ENCODE measurements at places on chromosomes 7 and 10. TPM values are rescaled to one million over a fixed set of nuclear protein-coding genes. Genes with fewer than 3 reads are reported as not detected.

PLXDC2 gene
- polyA plus RNA-seq = 0.07 TPM

HECW1 gene
- polyA plus RNA-seq = 12.5 TPM

MCU gene
- polyA plus RNA-seq = 42.2 TPM

TMEM196 gene
- not detected for polyA plus RNA-seq

ZNF503 gene
- 9.5 TPM for polyA plus RNA-seq

SPDYE5 gene
- not detected for polyA plus RNA-seq

ELMO1 gene
- polyA plus RNA-seq = 2.3 TPM

GRCh38 chr10:11345224-11346054 lies 266.0 kb downstream of the USP6NL start:
- peak; percentile 60 for DNase-seq

GRCh38 chr7:31811650-31812461 lies 124.8 kb downstream of the PPP1R17 start:
- DNase-seq = no peak

- DNase-seq = no peak
These were observed 4.4 kb upstream of the IRF5 start for GRCh38 chr7:128933180-128933891.

DNA sequence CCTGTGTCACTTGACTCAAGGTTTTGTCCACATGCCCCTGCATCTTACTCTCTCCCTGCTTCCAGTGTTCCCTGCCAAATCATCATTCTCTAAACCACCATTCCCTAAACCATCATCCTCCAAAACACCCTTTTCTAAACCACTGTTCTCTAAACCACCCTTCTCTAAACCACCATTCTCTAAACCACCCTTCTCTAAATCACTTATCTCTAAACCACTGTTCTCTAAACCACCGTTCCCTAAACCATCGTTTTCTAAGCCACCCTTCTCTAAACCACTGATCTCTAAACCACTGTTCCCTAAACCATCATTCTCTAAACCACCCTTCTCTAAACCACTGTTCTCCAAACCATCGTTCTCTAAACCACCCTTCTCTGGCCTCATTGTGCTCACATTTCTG lies 142.1 kb downstream of the CXCL12 start:
- no peak for DNase-seq

- no peak for DNase-seq
These were observed 29.5 kb upstream of the LRRC17 start for GRCh38 chr7:102883098-102883860.

DNA sequence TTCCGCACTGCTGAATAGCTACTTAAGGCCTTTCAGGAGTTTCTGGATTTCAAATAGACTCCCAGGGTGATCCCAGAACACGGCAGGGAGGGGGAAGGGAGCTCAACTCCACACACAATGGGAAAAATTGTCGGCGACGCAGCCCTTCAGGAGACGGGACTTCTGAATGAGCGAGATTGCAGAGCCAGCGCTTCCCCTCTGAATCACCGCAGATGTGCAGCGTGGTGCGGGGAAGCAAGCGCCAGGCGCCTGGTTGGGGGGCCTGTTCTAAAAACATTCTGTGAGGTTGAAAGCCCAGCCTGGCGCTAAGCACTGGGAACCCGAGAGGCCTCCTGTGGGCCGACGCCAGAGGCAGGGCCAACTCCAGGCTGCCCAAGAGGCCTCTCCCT lies 163.3 kb downstream of the MAD1L1 start:
- no peak for DNase-seq

DNA sequence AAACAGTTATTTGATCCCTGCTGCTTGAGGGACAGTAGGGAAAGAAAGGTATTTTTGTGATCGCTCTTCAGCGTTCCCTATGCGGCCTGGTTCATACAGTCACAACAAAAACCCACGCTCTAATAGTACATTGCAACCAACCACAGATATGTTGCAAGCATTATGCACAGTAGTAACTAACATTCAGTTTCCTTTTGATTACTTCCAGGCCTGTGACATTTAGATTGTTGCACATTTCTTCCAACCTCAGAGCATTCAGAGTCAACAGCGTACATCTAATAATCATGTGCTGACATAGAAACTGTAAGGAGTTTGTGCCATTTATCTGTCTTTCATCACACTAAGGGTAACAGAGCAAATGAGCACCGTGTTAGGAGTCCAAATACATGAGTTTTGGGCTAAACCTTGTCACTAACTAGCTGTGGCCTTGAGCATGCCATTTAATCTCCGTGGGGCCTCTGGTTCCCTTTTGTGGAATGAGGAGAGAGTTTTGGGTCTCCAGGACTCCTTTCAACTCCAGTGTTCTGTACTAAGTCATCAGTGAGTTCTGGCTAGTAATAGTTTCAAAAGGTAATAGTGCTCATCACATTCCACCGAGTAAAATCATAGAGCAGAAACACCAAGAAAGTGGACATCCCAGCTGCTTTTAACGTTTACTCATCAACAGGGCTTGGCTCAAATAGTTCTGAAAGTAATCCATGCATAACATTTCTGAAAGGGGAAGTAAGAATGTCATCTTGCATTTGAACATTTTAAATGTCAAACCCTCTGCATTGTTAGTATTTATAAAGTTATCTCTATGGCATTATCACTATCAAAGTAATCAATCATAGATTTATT lies 99.0 kb upstream of the FZD1 start:
- DNase-seq = no peak

DNA sequence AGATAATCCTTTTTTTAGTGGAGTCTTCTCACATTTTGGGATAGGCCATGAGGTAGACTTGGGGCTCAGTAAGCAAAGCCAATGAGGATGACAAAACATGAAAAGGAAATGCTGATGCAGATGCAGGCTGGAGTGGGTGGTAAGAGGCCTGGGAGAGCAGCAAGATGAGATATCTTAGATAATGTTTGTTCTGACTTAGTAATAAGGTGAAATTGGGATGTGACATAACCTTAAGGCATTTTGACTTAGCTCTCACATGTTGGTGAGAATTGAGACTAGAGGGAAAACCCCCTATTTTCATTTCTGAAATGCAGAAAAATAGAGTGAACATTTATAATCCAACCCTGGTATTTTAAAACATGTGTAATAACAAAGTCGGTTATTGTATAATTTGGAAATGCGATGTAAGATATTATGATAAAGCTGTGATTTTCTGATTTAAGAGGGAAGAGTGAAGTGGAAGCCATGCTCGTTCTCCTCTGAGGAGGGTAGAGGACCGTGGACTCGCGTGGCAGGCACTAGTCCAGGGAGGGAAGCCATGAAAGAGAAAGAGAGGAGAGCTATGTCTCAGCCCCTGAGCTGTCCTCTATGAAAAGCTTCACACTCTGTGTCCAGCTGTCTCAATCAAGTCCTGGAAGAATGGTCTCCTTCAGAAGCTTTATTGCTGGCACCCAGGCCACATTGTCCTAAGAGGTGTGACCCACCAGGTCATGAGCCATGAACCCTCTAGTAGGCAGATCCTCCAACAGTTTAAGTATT lies 57.3 kb downstream of the ST7 start:
- DNase-seq = no peak

- no peak for DNase-seq
These were observed 7.3 kb downstream of the PITX3 start for GRCh38 chr10:102233997-102234396.

DNA sequence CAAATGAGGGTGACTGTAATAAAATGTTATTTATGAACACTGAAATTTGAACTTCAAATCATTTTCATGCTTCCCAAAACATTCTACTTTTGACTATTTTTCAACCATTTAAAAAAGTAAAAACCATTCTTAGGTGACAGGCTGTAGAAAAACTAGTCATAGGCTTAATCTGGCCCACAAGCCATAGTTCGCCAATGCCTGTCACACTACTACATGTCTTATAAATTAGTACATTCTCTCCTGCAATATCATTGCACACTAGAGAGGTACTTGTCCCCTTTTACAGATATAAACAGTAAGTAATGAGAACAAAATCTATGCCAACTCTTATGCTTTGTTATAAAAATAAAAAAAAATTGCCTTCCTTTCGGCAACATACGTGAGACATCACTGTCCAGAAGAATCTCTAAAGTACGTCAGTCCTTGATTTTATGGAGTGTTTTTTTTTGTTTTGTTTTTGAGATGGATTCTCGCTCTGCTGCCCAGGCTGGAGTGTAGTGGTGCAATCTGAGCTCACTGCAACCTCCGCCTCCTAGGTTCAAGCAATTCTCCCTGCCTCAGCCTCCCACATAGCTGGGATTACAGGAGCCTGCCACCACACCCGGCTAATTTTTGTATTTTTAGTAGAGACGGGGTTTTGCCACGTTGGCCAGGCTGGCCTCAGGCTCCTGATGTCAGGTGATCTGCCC lies 23.2 kb downstream of the UPF2 start:
- no peak for DNase-seq

GRCh38 chr10:78870458-78870857 lies 198.3 kb upstream of the ZMIZ1 start:
- no peak for DNase-seq

GRCh38 chr10:5774987-5775620 lies 38.1 kb downstream of the GDI2 start:
- DNase-seq = no peak

DNA sequence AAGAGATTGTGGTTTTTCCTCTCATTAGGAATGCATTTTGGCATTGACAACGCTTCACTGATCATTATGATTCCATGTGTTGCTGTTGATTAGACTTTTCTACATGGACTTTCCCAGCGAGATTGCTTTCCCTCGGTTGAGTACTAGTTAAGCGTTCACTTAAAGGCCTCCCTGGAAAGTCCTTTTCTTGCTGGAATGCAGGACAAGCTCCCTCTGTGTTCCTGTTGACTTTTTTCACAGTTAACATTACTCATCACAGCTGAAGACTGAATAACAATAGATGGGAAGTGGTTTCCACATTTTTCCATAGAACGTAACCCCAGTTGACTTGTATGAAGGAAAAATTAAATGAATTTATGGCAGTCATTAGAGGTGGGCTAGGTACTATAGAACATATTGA lies 2.6 kb upstream of the CAV1 start:
- DNase-seq = no peak

- DNase-seq = no peak
These were observed 15.9 kb downstream of the CAMK2B start for GRCh38 chr7:44309271-44310091.

DNA sequence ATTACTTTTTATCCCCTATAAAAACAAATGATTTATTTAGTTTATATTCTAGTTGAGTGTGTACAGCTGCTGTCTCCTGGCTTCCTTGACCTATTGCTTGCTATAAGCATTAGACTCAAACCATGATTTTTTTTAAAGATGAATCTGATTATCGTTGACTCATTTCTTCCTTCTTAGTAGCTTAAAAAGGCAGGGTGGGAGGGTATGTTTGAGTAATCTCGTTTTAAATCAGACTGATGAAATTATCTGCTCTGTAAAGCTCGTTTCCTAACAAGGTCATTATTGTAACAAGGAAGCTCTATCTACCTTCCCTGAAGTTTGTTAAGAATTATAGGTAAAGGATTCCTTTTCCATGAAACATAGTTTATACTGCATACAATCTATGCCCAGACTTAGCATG lies 276.3 kb upstream of the KCND2 start:
- no peak for DNase-seq
